ENCODE measurements at places on chromosomes 3 and 15.
A peak's percentile ranks its signal among the peaks of the same experiment; 100 is the strongest.

DNA sequence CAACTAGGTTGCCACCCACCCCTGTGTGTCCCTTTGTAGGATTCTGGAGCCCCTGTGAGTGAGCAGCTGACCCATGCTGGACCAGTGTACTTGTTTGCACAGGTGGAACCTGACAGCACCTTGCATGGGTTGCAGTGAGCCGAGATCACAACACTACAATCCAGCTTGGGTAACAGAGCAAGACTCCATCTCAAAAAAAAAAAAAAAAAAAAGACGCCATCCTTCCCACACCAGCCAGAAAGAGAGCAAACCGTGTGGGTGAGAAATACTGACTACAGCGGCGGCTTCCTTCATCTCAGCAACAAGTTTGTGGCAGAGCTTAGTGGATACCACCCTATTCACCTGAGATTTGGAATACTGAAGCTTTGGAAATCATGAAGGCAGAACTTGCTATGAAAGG lies 746 bp upstream of the CD80 start:
- DNase-seq, result no peak

- DNase-seq, result no peak
Observed at GRCh38 chr3:36484386-36484785, 104.1 kb downstream of the STAC start.

GRCh38 chr15:73629798-73630429 lies 3.3 kb downstream of the NPTN start:
- DNase-seq, result no peak

DNA sequence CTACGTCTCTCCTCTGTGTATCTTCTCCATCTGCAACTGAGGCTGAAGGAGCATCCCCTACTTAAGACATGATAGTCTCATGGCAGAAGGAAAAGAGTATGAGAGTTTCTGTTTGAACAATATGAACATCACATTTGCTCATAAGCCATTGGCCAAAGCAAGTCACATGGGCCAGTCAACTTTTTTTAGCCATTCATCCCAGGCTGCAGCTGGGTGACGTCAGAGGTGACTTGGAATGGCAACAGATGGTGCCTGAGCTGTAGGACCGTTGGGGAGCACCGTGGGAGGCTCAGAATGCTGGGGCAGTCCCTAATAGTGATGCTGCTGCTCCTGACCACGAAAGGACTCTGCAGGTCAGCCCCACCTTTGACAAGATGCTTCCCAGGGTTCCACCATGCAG lies 58.7 kb downstream of the CRTC3 start:
- DNase-seq, result no peak

- no peak for DNase-seq
Observed at GRCh38 chr3:185365291-185366073, 2.5 kb downstream of the MAP3K13 start.

DNA sequence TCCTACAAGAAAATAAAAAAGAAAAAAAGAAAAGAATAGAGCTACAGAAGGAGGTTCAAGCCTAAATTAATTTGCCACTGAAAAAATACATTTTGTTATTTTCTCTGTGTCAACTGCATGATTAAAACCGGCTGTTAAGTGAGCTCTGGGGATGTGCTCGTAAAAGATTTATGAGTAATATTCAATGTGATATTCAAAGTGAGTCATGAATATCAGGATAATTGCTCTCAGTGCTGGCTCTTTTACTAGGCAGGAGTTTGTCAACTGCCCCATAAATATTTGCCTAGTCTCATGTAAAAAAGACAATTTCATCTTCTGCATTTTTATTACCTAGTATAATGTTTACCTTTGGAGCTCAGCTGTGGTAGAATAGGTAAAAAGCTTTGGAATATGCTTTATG lies 78.9 kb downstream of the CDIN1 start:
- DNase-seq, result no peak

DNA sequence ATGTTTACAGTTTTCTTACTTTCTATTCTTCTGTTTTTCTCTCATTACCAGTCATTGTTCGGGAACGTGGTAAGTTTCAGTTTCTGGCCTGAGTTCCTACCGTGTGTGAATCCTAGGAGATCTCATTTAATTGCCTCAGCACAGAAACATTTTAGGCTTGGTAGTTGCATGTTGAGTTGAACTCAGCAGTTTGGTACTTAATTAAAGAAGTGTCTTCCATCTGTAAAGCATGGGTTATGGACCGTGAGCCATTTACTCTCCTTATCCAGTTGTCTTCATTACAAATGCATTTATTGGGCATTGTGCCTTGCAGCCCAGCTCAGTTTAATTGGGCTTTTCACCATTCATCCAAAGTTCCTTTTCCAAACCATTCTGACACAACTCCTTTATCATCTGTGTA lies 142.1 kb upstream of the CHRM5 start:
- no peak for DNase-seq

DNA sequence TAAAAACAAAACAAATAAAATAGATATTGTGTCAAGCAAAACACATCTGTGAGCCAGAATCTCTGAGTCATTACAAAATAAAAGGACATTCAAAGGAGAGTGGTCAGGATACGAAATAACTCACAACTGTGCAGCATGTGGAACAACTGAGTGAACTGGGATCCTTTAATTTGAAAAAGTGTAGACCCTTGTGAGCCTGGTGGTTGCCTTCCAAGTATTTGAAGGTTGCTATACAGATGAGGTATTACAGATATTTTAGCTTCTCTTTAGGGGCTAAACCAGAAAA lies 26.7 kb downstream of the KCNMB2 start:
- no peak for DNase-seq

DNA sequence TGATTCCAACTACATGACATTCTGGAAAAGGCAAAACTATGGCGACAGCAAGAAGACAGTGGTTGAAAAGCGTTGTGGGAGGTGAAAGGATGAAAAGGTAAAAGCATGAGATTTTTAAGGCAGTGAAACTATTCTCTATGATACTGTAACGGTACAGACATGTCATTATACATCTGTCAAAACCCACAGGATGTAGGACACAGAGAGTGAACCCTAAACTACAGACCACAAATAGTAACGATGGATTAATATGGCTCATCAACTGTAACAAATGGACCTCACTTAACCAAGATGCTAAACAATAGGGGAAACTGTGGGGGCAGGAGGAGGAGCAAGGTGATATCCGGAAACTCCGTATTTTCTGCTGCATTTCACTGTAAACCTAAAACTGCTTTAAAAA lies 39.1 kb downstream of the MYO9A start:
- DNase-seq, result no peak

GRCh38 chr3:24662449-24663345 lies 168.0 kb upstream of the THRB start:
- no peak for DNase-seq

DNA sequence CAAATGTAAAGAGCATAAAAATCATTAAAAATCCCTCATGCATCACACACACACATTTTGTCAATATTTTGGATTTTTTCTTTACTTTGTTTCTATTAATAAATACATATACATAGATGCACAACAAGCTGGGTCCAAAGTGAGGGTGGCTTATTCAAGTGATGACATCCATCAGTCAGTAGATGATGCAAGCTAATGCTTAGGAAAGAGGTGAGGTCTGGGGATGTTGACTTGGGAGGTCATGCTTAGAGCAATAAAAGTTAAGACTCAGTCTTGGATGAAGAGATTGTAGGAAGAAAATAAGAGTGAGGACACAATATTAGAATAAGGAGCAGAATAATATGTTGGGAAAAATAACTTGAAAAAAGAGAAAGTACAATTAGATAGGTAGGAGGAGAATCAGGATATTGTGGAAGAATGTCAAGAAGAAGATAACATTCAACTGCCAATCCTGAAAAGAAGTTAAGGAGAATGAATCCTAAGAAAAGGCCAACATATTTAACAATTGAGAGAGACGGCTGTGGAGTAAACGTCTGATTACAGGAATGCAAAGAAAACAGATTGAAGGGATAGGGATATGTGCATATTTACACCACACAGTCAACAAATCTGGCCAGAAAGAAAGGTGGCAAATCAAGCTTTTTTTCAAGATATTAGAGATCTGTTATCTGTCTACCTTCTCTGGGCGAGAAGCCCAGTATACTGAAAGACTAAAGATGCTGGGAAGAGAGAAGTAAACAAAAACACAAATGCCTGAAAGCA lies 111.0 kb upstream of the TJP1 start:
- DNase-seq, result no peak

DNA sequence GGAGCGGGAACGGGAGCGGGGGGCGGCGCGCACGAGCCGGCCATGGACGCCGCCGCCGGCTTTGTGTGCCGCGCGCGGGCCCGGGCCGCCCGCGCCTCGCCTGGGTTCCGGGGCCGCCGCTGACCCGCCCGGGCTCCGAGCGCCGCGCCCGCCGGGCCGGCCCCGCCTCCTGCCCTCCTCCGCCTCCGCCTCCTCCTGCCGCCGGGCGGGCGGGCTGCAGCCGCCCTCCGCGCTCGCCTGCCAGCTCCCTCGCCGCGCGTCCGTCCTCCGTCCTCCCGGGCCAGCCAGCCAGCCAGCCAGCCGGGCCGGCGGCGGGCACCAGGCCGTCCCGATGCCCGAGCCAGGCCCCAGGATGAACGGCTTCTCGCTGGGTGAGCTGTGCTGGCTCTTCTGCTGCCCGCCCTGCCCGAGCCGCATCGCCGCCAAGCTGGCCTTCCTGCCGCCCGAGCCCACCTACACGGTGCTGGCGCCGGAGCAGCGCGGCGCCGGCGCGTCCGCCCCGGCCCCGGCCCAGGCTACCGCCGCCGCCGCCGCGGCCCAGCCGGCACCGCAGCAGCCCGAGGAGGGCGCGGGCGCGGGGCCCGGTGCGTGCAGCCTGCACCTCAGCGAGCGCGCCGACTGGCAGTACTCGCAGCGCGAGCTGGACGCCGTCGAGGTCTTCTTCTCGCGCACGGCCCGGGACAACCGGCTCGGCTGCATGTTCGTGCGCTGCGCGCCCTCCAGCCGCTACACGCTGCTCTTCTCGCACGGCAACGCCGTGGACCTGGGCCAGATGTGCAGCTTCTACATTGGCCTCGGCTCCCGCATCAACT lies at the start of gene ABHD17C:
ABHD17C (plus strand) TSS at position 212 of the 812 bp plus-strand sequence; CDS start at position 332, 120 bp downstream.
- DNase-seq, result peak; percentile 72

DNA sequence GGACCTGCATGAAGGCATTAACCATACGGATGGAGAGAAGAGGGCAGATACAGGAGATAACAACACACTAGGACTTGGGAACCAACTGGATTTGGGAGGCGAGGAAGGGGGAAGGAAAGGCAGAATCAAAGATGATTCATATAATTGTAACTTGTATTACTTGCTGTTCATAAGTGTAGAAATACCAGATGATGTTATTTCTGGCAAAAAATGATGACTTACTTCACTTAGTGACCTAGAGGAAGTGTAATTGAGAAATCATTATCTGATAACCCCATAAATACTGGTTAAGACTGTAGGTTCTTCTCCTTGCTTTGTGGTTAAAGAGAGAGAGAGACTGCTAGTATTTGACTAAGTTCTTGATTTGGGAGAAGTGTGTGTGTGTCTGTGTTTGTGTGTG lies 50.5 kb upstream of the GK5 start:
- DNase-seq, result no peak

DNA sequence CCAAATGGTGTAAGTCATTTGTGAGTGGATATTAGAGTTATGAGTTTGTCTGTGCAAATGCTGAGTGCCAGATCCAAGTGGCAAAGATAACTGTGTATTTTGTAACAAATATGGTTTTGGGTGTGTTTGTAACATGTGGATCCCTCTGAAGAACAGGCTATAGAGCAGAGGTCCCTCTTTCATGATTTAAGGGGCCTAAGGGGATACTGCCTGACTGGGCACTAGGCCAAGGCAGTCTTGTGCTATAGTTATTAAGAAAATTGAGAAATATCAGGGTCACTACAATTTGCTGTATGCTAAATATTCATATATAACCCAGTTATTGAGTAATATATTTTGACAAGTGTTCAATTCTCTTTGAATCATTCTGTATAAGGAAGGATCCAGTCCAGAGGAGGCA lies 555.6 kb upstream of the RGMA start:
- no peak for DNase-seq

DNA sequence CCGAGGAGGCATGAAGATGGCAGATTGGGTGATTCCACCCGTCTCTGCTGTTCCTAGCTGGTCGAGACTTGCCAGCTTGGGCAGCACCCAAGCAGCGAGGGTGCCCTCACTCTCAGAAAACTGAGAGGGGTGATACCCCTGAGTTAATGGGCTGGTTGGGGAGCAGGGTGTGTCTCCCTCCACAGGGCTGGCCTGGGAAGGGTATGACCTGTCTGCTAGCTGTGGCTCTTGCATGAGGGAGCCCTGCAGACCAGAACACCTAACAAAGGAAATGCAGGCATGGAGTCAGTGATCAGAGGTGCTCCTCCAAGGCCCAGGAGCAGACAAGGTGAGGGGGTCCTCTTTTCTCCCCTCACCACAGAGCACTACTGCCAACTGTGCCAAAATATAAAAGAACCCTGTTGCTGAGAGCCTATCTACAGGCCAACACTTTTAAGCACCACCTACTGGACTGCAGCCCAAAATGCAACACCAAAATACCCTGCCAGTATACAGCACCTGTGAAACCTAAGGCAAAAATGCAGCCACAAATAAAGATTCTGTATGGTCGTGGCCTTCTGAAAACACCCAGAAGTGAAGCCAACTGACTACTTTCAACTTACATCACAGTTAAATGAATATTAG lies 35.8 kb upstream of the PPM1L start:
- no peak for DNase-seq

GRCh38 chr15:91917686-91918360 lies 64.3 kb downstream of the SLCO3A1 start:
- no peak for DNase-seq

GRCh38 chr3:16085884-16086608 lies 88.4 kb upstream of the GALNT15 start:
- no peak for DNase-seq

- no peak for DNase-seq
Observed at GRCh38 chr3:8887435-8888300, 75.6 kb downstream of the RAD18 start.

DNA sequence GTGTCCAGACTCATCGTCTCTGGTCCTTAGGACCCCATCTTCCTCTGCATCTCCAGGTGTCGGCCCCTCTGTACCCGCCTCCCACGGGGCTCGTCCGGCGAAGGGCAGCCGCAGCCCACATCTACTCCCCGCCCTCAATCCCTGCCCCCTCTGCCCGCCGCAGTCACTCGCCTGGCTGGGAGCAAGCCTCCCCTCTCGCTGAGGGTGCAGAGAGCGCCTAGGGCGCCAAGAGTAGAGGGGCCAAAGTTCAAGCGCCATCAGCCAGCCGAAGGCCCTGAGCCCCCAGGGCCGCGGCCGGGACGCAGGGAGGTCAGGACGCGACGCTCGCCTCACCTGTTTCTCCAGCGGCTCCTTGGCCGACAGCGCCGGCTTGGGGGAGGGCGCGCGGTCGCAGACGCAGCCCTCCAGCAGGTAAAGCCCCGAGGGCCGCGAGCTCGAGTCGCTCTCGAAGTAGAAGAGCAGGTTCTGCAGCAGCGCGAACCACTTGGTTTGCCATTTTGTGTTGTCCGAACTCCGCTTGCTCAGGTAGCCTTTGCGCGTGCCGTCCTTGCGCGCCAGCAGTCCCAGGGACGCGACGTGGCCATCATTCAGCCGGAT lies 592 bp downstream of the RASGRF1 start:
- DNase-seq, result no peak

Data from germinal center (tissue), 1 donor.